NCI-H1092 (cell line): ENCODE measurements at places on chromosomes 16 and 17.

DNA sequence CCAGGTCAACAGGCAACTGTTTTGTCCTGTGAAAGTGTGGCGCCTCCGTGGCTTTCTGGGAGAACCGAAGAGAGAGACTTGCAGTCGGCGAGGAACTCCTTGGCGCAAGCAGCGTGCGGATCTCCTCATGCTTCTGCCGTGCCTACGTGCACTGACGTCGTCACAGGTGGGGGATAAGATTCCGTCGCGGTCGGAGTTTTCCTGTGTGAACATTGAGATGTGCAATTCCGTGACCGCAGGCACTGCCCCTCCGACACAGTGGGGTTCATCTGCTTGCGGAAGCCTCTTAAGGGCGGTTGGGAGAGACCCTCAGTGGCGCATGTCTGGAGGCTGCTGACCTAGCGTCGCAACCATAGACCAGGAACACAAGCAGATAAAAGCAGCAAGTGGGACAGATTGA, 212.3 kb upstream of the CHMP6 start:
- no peak for DNase-seq

DNA sequence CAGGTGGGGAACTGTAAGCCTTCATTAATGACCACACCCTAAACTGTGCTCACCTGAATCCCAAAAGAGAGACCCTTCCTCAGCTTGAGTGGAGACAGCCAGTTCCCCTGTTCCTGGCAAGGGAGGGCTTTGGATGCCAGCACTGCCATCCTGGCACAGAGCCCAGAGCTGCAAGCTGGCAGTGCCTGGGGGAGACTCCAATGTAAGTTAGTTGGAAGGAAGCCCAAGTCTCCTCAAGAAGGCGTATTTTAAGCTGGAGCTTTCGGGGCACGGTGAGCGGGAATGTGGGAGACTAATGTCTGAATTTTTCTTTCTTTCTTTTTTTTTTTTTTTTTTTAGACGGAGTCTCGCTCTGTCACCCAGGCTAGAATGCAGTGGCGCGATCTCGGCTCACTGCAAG, 4.7 kb downstream of the CDC42EP4 start:
- no peak for DNase-seq

DNA sequence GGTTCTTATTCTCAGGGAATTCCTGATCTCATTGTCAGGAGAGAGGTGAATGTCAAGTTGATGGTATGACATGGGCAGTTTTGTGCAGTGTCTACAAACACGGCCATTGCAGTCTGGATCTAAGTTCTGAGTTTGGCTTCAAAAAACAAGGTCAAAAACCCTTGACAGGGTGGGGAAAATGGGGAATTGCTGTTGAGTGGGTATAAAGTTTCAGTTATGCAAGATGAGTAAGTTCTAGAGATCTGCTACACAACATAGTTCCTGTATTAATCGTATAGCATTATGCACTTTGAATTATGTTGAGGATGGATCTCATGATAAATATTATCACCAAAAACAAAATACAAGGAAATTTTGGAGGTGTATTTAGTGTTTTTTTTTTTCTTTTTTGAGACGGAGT, 36.6 kb upstream of the CARMIL2 start:
- DNase-seq, result no peak

GRCh38 chr17:9444687-9445086, 130.9 kb downstream of the STX8 start:
- DNase-seq, result no peak

- DNase-seq, result peak; percentile 96
Measured at GRCh38 chr16:69754469-69755310, at the start of gene NOB1. Gene NOB1, minus strand, starts transcription at chr16:69754926. Its CDS starts 16 bp downstream, at chr16:69754910.

DNA sequence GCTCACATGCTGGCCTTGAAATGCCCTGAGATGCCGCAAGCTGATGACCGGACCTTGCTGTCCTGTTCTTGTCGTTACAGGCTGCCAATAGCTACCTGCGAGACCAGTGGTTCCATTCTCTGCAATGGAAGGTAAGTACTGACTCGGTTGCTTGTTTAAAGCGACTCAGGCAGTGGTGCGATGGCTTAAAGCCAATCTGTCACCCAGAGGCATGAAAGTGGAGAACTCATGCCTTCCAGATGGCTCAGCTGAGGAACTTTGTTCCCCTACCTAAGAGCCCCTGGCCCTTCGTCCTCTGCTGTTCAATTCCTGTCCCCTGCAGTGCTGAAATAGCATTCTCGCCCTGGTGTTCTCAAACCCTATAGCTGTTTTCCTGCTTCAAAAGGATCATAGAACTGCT, 158.3 kb upstream of the PLCG2 start:
- no peak for DNase-seq

- DNase-seq, result no peak
Measured at GRCh38 chr17:1906662-1907101, 76.9 kb downstream of the RPA1 start.

DNA sequence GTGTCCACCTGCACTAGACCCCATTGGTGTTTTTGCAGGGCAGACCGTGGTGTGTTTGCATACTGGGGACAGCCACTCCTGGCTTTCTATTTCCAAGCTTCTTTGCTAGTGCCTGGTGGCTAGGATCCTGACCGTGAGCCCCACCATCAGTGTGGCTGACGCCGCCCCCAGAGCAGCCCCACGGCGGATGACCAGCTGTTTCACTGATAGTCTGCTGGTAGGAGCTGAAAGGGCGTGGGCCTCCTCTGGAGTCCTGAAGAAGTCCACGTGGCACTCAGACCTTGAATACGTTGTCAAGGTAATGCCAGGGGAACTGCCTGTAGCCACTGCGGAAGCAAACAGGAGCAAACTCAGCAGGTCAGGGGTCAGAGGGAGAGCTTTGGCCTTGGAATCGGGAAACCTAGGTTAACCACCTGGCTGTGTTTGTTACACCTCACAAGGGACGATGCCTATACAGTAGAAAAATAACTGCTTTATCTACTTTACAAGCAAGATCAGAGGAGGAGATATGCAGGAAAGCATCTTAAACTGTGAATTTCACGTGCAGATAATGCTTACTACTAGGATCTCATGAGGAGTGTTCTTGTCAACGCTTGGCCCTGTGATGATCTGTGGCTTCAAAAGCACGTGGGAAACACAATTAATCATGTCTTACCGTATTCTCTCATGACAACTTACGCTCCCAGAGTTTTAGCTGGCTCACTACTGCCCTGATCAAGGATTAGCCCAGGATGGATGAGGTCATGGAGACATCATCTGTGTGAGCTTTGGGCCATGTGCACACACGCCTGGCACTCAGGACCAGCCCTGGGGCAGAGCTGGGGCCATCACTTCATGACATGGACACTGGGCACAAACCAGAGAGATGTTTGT, 30.3 kb downstream of the ALDH3A2 start:
- DNase-seq, result no peak

DNA sequence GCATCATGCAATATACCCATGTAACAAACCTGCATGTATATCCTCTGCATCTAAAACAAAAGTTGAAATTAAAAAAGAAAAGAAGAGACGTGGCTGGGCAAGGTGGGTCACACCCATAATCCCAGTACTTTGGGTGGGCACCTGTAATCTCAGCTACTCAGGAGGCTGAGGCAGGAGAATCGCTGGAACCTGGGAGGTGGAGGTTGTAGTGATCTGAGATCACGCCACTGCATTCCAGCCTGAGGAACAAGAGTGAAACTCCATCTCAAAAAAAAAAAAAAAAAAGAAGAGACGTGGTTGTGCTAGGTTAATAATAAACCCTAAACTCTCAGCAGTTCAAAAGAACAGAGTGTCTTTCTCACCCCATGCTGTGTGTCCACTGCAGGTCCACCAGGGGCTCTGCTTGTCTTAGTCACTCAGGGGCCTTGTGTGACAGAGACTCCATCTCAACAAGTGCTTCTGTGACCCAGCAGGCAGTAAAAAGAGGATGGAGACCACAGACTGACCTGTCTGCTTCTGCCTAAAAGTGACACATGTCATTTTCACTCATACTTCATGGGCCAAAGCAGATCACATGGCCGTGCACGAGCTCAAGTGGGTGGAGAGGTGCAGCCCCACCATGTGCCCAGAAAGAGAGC, 22.3 kb upstream of the N4BP1 start:
- DNase-seq, result no peak

GRCh38 chr17:18324140-18325050, 9.3 kb downstream of the SMCR8 start:
- no peak for DNase-seq

DNA sequence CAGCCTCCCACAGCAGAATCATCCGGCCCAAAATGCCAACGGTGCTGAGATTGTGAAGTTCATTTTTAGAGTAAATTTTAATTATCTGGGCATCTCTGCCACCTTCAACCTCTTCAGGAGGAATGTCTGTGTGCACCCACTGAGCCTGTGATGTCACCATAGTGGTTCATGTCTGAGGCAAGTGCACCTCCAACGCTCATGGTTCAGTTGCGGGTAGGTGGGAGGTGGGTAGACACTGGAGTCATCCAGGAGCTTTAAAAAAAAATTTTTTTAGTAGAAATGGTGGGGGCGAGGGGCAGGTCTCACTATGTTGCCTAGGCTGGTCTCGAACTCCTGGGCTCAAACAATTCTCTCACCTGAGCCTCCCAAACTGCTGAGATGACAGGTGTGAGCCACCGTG, 1.9 kb downstream of the FLYWCH1 start:
- no peak for DNase-seq

DNA sequence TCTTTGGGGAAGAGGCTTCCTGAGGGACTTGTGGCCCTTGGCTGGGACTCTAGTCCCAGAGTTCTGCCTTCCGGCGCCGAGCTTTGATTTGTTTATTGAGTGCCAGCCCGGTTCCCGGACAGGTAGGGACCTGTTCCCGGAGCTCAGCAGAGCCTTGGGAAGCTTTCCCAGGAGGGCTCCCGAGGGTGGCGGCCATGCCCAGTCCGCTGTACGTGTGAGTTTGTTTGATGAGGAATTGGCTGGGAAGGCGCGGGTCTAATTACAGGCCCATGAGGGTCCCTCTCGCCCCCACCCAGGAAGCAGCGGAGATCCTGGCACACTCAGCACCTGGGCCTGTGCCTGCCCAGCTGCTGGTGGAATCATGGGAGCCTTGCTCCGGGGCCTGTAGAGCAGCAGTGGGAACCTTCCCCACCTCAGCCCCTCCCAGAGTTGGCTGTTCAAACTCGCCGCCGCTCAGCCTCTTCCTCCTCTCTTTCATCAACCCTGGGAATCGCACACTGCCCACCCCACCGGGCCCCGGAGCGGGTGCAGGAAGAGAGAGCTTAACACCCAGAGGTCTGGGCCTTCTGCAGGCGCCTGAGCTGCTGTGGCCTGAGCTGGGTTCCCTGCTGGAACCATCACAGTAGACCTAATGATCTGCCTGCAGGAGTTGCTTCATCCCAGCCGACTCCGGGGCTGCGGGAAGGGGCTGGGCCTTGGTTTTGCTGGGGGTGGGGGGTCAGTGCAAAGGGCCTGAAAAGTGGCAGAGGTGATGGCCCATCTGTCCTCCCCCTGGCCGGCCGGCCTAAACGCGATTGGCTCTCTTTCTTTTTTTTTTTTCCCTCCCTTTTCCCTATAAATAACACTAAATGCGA, 313.7 kb downstream of the SEC14L1 start:
- DNase-seq, result no peak

DNA sequence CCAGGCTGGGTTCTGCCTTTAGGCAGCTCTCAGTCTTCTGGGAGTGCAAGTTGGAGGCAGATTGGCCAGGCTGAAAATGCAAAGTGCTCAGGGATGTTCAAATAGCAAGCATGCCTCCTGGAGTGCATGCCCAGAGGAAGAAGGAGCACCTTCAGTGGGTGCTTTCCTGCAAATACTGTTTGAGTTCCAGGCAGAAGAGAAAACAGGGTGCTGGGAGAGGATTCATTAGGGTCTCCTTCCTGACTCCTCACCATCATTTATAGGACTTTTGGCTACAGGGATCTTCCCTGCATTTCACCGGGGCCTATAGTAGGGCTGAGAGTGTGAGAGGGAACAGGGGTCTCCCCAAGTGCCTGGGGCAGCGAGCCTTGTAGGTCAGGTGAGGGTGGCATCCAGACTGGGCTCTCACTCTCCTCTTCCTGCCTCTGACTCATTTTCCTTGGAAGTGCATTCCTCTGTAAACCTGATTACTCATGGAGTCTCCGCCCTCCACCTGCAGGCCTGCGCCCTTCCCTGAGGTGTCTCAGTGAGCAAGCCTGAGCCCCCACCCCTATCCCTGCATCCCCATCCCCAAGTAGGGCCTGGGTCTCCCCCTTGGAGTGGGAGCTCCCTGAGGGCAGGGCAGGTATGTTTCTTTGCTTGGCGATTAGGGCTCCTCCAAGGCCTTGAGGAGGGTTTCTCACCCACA, 17.1 kb upstream of the TNS4 start:
- DNase-seq, result no peak

- DNase-seq, result no peak
Measured at GRCh38 chr16:86737083-86737482, 158.7 kb downstream of the FOXL1 start.

DNA sequence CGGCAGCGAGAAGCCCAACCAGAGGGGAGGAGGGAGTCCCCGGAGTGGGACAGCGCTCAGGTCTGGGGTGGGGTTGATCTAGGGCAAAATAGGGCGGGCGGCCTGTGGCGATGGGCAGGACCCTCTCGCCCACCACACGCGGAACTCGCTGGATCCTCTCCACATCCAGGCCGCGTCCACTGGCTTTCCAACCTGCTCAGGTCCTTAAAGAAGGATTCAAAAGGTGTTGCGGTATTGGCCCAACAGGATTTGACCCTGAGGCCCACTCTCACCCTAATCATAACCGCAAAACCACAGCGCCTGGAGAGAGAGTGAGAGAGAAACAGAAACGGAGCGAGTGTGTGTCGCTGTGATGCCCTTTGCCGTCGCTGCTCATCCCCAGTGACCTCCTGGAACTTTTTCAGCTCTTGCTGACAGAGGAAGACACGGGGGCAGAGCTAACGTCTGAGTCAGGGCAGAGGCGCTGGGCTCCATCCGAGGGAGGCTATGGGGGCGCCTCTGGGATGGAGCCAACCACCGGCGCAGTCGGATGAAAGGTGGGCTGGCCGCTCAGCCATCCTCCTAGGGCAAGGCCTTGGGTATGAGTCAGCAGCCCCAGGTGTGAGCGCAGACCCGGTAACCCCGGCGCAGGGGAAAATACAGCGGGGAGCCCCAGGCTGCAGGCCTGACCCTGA, 16.7 kb upstream of the OR1F1 start:
- DNase-seq, result no peak

DNA sequence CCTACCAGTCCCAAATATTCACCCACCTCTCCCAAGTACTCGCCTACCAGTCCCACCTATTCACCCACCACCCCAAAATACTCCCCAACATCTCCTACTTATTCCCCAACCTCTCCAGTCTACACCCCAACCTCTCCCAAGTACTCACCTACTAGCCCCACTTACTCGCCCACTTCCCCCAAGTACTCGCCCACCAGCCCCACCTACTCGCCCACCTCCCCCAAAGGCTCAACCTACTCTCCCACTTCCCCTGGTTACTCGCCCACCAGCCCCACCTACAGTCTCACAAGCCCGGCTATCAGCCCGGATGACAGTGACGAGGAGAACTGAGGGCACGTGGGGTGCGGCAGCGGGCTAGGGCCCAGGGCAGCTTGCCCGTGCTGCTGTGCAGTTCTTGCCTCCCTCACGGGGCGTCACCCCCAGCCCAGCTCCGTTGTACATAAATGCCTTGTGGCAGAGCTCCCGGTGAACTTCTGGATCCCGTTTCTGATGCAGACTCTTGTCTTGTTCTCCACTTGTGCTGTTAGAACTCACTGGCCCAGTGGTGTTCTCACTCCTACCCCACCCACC, 29.8 kb downstream of the POLR2A start:
- no peak for DNase-seq
